HEK293T (cell line): ENCODE measurements at places on chromosomes 7 and 10.
A peak's percentile ranks its signal among the peaks of the same experiment; 100 is the strongest.

- DNase-seq: no peak
Observed at GRCh38 chr7:50803359-50804337, 21.0 kb upstream of the GRB10 start.

DNA sequence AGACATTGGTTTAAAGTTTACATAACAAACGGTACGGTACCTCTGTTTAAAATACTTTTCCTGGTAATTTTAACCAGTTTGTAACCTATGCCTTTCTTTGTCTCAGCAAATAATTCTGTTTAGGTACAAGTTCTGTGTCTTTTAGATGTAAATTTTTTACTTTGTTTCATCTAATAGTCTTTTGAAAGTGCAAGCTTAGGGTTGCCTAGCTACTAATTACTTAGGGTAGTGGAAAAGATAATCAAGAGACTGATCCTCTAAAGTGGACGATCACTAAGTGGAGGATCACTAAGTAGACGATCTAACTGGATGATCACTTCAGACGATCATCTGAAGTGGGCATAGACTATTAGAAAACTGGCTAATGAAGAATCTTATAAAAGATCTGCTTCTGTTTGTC, 16.1 kb upstream of the FKBP9 start:
- DNase-seq: no peak

DNA sequence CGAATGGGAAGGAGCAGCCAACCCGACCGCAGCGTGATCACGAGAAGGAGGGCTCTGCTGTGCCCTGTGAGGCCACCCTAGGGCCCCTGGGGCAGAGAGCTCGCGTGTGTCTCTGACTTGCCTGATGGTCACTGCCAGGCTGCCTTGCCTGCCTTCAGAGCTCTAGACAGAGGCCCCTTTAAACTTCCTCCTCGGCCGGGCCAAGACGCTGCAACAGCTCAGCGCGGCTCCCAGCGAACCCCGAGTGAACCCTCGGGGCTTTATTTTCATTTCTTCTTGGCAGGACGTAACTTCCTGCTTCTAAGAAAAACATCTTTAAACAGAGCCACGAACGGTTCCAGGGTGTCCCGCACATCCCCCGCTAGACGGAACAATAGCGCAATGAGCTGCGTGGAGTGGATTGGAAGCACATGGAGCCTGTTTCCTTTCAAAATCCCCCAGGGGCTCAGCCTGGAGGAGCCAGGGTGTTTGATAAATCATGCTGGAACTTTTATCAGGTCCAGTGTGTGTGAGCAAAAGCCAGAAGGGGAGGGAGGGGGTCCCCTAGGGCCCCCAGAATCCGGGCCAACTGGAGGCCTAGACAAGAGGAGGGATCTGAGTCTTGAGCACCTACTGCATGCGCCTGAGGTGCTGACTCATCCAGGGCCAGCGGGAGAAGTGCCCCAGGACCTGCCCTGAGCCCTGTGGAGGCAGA, 134.1 kb upstream of the GDF10 start:
- no peak for DNase-seq

GRCh38 chr10:26840938-26841732, 19.6 kb downstream of the ABI1 start:
- no peak for DNase-seq

DNA sequence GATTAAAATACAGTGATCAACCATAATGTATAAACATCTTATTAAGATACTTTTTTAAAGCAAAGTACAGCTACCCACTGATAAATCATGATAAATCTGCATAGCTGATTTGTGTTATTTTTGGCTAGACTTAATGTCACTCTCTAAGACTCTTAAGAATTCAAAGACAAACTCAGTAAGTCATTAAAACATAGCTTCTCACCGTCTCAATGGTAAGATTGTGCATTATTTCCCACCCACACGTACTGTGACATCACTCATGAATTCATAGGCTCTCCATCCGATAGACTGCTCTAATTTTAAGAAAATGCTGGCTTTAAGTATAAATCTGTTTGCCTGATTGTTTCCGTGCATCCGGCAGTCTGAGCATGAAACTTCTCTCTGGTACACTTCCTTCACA, 266.1 kb downstream of the GLI3 start:
- no peak for DNase-seq

DNA sequence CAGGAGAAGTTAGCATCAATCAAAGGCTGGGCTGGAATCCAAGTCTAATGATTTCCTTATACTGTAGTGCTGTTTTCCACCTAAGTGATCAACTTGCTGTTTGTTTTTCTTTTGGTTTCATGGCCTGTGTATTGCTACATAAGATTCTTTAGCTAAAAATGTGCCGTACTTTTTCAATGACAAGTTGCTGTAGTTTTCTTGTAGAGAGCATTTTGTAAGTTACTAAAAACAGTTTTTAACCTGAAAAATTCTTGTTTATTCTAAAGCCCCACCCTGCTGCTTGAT, 1.3 kb downstream of the HELLS start:
- no peak for DNase-seq

DNA sequence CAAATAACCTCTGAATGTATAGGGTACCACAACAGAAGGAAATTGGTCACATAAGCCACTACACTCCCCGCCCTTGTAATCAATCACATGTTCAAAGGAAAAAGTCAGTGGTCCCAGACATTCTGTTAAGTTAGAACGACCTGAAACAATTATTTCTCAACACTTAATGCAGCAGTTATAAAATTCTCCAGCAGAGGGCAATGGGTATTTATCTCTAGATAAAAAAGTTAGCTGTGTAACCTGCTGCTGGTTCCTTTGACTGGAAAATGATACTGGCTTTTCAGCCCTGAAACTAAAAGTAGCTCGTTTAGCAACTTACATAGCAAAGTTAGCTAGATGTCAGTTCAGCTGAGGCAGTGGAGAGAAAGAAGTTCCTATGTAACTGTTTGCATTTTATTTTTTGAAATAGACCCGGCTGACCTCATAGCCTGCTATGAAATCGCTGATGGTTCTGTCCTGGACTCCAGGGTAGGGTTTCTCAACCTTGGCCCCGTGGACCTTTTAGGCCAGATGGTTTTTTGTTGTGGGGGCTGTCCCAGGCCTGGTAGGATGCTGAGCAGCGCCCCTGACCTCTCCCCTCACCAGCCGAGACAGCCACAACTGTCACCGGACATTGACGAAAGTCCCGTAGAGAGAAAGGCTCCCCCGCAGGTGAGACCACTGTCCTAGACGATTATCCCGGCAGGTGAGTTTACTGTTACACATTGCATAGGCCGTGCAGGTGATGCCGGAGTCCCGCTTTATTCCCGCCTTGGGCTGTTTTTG, 40.2 kb upstream of the PROSER2 start:
- DNase-seq: peak; percentile 49

DNA sequence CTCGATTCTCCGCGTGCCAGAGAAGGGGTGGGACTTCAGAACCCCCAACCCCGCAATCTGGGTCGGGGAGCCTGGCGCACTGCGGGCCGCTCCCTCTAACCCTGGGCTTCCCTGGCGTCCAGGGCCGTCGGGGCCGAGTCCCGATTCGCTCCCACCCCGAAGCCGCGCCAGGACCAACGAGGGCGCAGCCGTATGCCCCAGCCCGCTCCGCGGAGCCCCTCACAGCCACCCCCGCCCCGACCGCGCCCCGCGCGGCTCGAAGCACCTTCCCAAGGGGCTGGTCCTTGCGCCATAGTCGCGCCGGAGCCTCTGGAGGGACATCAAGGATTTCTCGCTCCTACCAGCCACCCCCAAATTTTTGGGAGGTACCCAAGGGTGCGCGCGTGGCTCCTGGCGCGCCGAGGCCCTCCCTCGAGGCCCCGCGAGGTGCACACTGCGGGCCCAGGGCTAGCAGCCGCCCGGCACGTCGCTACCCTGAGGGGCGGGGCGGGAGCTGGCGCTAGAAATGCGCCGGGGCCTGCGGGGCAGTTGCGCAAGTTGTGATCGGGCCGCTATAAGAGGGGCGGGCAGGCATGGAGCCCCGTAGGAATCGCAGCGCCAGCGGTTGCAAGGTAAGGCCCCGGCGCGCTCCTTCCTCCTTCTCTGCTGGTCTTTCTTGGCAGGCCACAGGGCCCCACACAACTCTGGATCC, at the start of gene LEP:
Gene LEP, plus strand, starts transcription at position 583 of the 691 bp plus-strand sequence. CDS start 10,741 bp downstream, outside the sequence.
- no peak for DNase-seq

- DNase-seq: no peak
Observed at GRCh38 chr7:27941522-27941921, 201.6 kb downstream of the TAX1BP1 start.

- DNase-seq: peak; percentile 34
Observed at GRCh38 chr10:105797234-105797890, 1156.3 kb downstream of the SORCS3 start.

DNA sequence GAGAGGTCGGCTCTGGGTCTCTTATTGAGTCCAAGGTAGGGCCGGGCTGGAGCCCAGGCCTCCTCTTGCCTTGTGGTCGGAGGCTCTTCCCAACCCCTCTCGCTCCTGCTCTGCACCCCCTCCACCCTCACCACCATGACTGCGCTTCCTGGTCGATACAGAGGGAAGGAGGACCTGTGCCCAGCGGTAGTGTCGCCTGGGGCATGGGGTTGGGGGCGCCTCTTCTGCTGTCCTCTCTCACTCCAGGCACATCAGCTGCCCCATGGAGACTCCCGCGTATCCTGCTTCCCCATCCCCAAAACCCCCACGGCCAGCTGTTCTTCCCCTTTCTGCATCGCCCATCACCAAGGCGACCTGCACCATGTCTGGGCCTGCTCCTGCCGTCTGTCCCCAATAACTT, 44.4 kb downstream of the TMEM270 start:
- no peak for DNase-seq

DNA sequence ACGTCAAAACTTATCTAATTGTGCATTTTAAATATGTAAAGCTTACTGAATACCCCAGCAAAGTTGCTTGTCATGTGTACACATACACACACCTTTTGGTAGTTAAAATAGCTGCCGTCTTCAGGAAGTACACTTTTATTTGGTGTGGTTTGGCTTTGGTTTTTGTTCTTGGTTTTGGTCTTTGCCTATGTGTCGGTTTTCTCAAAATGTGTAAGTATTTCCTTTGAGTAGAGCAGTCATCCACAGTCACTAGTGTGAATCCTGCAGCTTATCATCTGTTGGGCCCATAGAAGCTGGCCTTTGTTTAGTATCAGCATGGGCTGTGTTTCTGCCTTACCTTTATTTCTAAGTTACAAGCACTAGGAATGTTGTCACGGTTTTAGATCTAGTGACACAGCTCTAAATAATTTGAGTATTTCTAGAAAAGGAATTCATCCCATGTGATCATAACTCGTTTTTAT, 35.3 kb downstream of the NET1 start:
- no peak for DNase-seq

DNA sequence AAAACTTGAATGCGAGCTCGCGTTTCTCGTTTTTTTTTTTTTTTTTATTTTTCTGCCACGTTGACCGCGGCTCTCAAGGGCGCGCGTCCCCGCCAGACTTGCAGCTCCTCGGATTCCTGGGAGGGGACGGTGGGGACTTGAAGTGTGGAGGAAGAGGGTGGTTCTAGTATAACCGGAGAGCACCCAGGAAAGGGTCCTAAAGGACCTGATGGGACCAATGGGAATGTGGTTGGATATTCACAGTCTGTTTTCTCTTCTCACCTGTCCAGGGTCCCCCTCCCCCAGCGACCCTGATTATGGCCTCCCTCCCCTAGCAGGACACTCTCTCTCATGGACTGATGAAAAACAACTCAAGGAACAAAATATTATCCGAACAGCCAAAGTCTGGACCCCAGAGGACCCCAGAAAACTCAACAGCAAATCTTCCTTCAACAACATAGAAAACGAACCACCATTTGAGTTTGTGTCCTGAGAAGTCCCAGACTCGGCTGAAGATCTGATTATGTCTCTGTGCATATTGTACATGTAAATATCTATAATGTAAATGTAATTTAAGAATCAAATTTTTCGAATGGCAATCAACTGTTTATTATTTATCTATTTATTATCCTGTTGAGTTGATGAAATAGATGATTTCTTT, 1.4 kb downstream of the PTF1A start:
- DNase-seq: no peak

- DNase-seq: no peak
Observed at GRCh38 chr7:2242541-2243429, 759 bp downstream of the NUDT1 start.

GRCh38 chr10:43692051-43692825, 43.6 kb upstream of the ZNF32 start:
- no peak for DNase-seq

DNA sequence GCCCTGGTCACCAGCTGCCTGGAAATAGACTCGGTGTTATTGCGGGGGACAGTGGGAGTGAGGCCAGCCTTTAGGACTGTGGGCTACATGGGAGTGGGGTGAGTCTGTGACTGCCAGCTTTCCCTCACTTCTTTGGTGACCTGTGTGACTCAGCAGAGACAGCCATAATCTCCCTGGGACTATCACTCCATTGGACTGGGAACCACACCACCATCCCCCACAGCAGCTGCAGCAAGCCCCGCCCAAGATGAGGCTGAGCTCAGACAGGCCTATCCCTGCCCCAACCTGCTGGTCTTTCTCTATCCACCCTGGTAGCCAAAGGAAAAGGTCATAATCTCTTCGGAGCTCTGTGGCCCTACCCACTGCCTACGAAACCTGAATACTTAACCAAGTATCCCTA, 263.2 kb downstream of the FZD1 start:
- DNase-seq: no peak

GRCh38 chr10:25175527-25176420, 973 bp downstream of the GPR158 start:
- no peak for DNase-seq

DNA sequence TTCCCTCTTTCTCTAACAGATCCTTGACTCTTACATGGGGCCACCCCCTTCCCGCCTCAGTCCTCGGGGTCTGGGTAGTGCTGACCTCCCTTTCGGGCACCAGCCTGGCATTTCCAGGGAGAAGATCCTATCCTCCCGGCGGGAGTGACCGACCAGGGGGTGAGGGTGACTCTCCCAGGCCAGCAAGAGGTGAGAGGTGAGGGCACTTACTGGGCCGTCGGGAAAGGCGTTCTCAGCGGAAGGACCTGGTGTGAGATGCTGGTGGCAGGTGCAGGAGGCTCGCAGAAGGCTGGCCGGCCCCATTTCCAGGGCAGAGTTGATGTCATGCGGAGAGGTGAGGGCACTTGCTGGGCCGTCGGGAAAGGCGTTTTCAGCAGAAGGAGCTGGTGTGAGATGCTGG, 4.2 kb upstream of the FOXL3 start:
- no peak for DNase-seq

GRCh38 chr7:74187915-74188675, 13.9 kb downstream of the EIF4H start:
- DNase-seq: no peak

DNA sequence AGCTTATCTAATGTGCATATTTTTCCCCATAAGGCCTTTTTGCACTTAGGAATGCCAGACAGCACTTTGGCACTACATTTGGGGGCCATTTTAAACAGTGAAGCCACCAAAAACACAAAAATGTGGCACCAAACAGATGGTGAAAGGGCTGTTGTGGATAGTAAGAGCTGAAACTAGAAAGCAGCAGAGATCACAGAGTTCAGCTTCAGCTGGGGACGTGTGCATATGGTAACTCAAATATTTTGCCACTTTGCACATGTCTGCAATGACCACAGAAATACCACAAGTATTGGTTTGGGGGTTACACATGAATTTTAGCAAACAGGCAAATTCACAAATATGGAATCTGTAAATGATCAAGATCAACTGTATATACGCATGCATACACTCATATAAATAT, 72.8 kb downstream of the PODXL start:
- DNase-seq: no peak

- no peak for DNase-seq
Observed at GRCh38 chr10:127736222-127736914, 617 bp upstream of the FOXI2 start.

- no peak for DNase-seq
Observed at GRCh38 chr7:139791316-139791715, 13.5 kb upstream of the HIPK2 start.

- DNase-seq: no peak
Observed at GRCh38 chr10:43946445-43946844, 297.8 kb upstream of the ZNF32 start.

- no peak for DNase-seq
Observed at GRCh38 chr10:14736600-14737081, 38.1 kb downstream of the FAM107B start.
